ENCODE measurements at places on chromosomes 11 and 22. TPM values are rescaled to one million over a fixed set of nuclear protein-coding genes. Genes with fewer than 3 reads are reported as not detected.

GRCh38 chr22:20430720-20431510 is 6.7 kb downstream of the SCARF2 start:
- peak overlapping the region; percentile 42 for H3K4me3 ChIP-seq
- peaks cover 90% of the 10 kb centered on the region for H3K27me3 ChIP-seq
- peak; percentile 93 for DNase-seq
- no peaks in the 10 kb centered on the region for H3K4me1 ChIP-seq

DNA sequence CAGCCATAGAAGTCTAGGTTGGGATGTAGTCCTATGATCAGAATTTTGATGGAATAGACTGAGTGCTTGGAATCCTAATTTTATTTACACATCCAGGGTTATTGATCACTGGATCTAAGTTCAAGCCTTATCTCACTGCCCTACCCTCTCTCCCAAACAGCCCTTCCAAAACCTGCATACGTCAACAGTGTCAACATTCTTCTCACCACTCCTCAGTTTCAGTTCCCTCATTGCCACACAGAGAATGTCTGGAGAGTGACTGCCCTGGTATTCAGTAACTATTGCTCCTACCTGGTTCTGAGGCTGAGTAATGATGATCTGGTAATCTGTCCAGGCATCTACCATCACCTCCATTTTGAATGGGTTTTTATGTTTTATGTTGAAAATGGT is 60.0 kb downstream of the GLYATL1 start:
- no peaks in the 10 kb centered on the region for H3K36me3 ChIP-seq
- H3K27ac ChIP-seq = no peak overlapping the region
- DNase-seq = no peak
- no peaks in the 10 kb centered on the region for H3K27me3 ChIP-seq

GRCh38 chr11:112878033-112878601 is 83.1 kb upstream of the NCAM1 start:
- no peaks in the 10 kb centered on the region for H3K27me3 ChIP-seq
- H3K36me3 ChIP-seq = no peaks in the 10 kb centered on the region
- peak; percentile 31 for DNase-seq
- no peak overlapping the region for H3K27ac ChIP-seq
- peaks cover 9% of the 10 kb centered on the region for H3K4me1 ChIP-seq
- H3K4me3 ChIP-seq = no peak overlapping the region

APOBEC3B gene
- total RNA-seq = not detected

DNA sequence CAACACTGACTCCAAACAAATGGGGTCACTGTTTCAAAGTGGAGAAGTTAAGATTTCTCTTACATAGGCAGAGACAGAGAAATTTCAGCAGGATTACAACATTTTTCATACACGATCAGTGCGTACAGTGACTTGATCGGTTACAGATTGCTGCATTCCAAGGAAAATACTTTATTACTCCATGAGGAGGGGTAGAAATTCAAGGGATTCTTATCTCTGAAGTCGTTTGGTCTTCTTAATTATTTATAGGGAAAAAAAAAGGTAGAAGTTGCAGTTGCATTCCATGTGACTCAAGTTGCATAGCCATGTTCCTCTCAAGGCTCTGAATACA is 10.7 kb upstream of the SMIM38 start:
- no peak overlapping the region for H3K4me3 ChIP-seq
- H3K27me3 ChIP-seq = no peaks in the 10 kb centered on the region
- H3K27ac ChIP-seq = no peak overlapping the region
- no peaks in the 10 kb centered on the region for H3K4me1 ChIP-seq
- no peak for DNase-seq
- no peaks in the 10 kb centered on the region for H3K36me3 ChIP-seq

- no peaks in the 10 kb centered on the region for H3K4me1 ChIP-seq
- no peak overlapping the region for H3K27ac ChIP-seq
- no peak for DNase-seq
- peaks cover 13% of the 10 kb centered on the region for H3K36me3 ChIP-seq
- no peak overlapping the region for H3K4me3 ChIP-seq
These were observed 3.5 kb upstream of the FOXRED2 start for GRCh38 chr22:36510384-36510783.

GRCh38 chr11:100706179-100706578 is 19.1 kb downstream of the ARHGAP42 start:
- no peaks in the 10 kb centered on the region for H3K27me3 ChIP-seq
- H3K27ac ChIP-seq = no peak overlapping the region
- H3K4me1 ChIP-seq = peaks cover 11% of the 10 kb centered on the region
- no peaks in the 10 kb centered on the region for H3K36me3 ChIP-seq
- H3K4me3 ChIP-seq = no peak overlapping the region

CREB3L1 gene
- total RNA-seq = 1.7 TPM

CENPM gene
- 45.3 TPM for total RNA-seq

DNA sequence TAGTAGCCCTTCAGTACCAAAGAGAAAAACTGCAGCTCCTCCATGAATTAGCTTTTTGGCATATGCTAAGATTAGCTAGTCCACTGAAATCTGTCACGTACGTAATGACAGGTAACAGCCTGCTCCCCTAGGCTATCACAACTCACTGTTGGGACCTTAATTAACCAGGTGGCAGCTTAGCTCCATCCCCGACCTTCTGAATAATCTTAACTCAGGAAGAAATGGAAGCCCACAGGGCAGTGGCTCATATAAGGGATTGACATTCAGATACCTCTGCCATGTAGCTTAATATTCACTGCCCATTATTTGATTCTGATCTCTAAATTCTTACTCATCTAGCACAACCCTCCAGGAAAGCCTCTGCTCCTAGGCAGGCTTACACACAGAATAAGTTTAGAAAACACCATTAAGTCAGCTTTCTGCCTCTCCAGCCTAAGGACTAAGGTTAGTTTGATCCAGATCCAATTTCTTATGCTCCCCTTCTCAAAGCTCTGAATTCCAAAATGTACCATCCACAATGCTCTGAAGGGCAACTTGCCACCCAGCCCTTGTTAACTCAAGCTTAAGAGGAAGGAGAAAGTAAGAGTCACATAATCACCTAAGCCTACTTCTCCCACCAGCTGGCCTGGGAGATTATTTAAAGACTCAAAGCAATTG is 5.0 kb downstream of the HSPA8 start:
- peaks cover 5% of the 10 kb centered on the region for H3K36me3 ChIP-seq
- no peak overlapping the region for H3K4me3 ChIP-seq
- H3K4me1 ChIP-seq = peaks cover 25% of the 10 kb centered on the region

DNA sequence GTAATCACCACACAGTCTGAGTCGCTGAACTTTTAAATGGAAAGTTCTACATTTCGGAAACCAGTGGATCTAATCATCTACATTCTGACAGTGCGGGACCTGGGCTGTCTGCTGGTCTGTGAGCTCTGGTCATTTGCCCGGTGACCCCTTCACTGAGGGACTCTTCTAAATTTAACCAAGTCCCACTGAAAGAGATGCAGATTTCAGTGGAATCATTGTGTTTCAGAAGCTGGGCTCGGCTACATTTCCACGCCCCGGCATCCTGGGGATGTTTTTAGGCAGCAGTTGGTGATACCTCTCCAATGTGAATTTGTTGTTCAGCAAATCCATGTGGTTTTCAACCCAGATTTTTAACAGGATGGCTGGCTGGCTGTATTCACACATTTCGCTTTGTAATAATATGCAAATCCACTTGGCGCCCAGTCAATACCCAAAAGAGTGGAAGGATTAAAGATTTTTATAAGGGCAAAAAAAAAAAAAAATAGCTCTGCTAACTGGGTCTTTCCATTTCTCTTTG is 145.5 kb upstream of the RASSF10 start:
- H3K27me3 ChIP-seq = no peaks in the 10 kb centered on the region
- peak; percentile 55 for DNase-seq
- H3K36me3 ChIP-seq = no peaks in the 10 kb centered on the region
- H3K27ac ChIP-seq = peak overlapping the region; percentile 97

KCTD14 gene
- total RNA-seq = 5.3 TPM

- H3K27me3 ChIP-seq = no peaks in the 10 kb centered on the region
- no peak for DNase-seq
- H3K4me3 ChIP-seq = no peak overlapping the region
- no peak overlapping the region for H3K27ac ChIP-seq
- no peaks in the 10 kb centered on the region for H3K4me1 ChIP-seq
- peaks cover 6% of the 10 kb centered on the region for H3K36me3 ChIP-seq
These were observed 22.0 kb downstream of the TRAF6 start for GRCh38 chr11:36488096-36488495.

DNA sequence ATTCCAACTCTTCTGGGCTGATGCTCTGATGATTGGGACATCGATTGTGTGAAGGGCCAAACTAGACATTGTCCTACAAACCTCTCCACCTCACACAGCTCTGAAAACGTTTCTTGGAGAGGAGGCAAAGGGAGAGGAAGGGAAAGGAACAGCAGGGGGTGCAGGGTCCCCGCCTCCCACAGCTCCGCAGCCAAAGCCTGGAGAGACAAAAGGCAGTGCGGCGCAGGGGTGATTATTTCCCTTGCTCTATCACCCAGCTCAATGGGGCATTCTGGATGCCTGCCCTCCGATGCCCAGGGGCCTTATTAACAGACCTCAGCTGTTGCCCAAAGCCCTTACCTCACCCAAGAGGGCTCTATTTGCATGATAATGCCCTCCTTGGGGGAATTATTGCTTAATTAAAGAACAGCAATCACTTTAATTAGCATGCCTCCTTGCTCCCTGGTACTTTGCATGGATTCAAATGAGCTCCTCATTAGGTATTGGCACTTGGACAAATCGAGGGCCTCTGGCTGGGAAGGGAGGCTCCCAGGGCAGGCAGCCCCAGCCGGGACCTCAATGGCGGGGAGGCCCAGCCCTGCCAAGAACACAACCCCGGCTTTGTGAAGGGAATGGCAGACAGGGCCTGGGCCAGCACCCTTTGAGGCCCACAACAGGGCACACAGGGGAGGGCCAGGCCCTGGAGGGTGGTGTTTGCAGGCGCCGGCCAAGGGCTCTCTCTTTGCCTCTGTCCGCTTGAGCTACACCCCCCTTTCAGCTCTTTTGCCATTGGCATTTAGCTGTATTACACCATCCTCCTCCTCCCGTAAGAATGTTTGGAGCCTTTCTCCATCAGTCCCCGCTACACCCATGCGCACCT is 19.8 kb upstream of the CDON start:
- peaks cover 54% of the 10 kb centered on the region for H3K4me1 ChIP-seq
- H3K27ac ChIP-seq = no peak overlapping the region

CDC45 gene
- total RNA-seq = 50.7 TPM

DNA sequence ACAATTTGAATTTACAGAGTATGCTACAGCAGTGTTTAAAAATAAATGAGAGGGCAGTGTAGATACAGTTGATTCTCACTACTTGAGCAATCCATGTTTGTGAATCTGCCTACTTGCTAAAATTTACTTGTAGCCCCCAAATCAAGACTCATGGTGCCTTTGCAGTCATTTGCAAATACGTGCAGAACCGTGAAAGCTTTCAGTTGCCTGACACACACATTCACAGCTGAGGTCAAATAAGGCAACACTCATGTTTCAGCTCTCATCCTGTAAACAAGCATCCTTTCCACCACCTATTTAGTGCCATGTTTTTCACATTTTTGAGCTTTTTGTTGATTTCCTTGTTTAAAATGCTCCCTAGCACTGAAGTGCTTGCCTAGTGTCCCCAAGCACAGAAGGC is 32.5 kb upstream of the RASL10A start:
- H3K27ac ChIP-seq = no peak overlapping the region
- H3K4me1 ChIP-seq = peaks cover 6% of the 10 kb centered on the region
- no peaks in the 10 kb centered on the region for H3K27me3 ChIP-seq
- H3K4me3 ChIP-seq = no peak overlapping the region

- DNase-seq = no peak
- no peaks in the 10 kb centered on the region for H3K27me3 ChIP-seq
- no peaks in the 10 kb centered on the region for H3K36me3 ChIP-seq
- H3K4me1 ChIP-seq = no peaks in the 10 kb centered on the region
- H3K27ac ChIP-seq = no peak overlapping the region
- H3K4me3 ChIP-seq = no peak overlapping the region
These were observed 9.1 kb upstream of the CKAP5 start for GRCh38 chr11:46855167-46855566.

DNA sequence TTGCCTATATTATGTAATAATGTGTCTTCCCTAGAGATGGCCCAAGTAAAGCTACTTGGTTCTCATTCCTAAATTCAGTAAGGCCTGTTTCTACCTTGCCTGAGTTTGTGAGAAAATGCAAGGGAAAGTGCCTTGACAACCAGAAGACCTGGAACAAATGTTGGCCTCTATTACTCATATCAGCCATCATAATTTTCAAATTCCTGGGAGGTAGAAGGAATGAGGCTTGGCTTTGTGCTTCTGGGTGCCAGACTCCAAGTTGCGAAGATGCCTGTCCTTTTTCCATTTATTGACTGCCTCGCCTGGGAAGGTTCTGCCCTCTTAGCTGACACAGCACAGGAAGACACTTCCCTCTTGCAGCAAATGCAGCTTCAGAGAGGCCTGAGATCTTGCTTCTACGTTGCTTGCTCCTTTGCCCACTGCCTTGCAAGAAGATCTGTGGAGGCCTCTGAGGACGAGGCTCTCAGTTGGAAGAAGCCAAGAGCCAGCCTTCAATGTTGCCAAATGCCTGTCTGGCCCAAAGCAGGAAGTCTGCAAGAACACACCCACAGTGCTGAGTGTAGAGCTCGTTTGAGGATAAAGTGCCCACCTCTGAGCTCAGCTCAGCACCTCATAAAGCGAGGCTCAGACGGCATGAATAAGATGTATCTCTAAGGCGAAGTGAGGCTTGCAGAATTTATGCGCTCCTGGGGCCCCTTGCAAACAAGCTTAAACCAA is 120.1 kb downstream of the GALNT18 start:
- H3K4me1 ChIP-seq = peaks cover 8% of the 10 kb centered on the region
- no peaks in the 10 kb centered on the region for H3K27me3 ChIP-seq
- H3K4me3 ChIP-seq = no peak overlapping the region
- no peak for DNase-seq
- H3K27ac ChIP-seq = no peak overlapping the region

GRCh38 chr11:12944889-12945288 is 64.2 kb upstream of the RASSF10 start:
- no peak overlapping the region for H3K4me3 ChIP-seq
- DNase-seq = no peak
- no peaks in the 10 kb centered on the region for H3K36me3 ChIP-seq
- H3K27me3 ChIP-seq = no peaks in the 10 kb centered on the region
- no peak overlapping the region for H3K27ac ChIP-seq

DNA sequence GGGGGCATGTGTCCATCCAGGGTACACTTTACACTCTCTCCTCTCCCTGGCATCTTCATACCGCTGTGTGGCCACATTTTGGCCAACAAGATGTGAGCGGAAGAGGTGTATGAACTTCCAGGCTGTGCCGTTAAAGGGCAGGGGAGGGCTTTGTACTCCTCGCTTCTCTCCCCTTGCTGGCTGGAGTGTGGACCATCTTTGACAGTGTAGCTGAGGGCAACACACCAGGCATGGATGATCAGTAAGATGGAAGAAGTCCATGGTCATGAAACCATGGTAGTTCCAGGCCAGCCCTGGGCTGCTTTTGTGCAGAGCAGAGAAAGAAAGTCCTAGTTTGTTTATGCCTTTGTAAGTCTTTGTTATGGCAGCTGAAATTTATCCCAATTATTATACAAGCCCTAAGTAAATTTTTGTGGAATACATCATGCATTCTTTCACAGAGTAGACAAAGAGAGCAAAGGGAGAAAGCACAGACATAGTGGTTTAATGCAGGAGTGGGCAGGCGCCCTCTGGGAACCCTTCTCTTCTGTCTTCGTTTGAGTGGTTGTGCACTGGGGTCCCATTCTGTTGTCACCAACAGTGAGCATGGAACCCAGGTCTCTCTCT is 70.4 kb downstream of the FBXO7 start:
- H3K4me1 ChIP-seq = peaks cover 7% of the 10 kb centered on the region
- H3K36me3 ChIP-seq = no peaks in the 10 kb centered on the region
- DNase-seq = no peak
- H3K27me3 ChIP-seq = no peaks in the 10 kb centered on the region
- H3K27ac ChIP-seq = no peak overlapping the region

Data from neural progenitor cell (in vitro differentiated cells).